KBM-7 (cell line): ENCODE measurements at places on chromosomes 2 and 18.

DNA sequence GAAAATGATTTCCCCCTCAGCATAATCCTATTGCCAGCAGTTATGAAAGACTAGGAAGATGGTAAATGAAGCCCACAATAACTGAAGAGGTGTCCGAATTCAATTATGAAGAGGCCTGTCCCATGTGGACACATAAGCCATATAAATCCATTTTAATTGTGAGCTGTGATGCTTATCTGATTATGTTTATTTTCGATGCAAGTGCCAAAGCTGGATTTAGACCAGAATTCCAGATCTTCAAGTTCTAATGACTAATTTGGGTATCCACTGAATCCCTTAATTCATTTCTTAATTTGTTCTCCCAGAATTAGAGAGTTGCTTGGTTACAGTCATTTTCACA is 24.5 kb downstream of the SPATS2L start:
- no peak for DNase-seq

DNA sequence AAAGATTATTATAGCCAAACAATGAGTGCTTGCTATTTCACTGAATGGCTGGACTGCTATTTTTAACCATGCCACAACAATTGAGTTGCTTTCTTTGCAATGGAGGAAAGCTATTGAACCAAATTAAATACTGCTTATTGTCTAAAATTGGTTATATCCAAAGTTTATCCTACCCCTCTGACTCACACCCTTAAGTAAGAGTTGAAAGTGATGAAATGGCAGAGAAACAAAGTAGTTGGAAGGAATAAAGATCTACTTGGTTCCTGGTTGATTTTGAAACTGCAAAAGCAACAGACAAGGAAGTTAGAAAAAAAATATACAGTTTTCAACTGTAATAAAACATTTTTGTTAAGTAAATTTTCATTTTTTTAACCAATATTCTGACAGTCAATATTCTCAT is 47.5 kb downstream of the EML4 start:
- DNase-seq: no peak

GRCh38 chr2:100580367-100581276 is 17.8 kb downstream of the PDCL3 start:
- DNase-seq: peak; percentile 63

DNA sequence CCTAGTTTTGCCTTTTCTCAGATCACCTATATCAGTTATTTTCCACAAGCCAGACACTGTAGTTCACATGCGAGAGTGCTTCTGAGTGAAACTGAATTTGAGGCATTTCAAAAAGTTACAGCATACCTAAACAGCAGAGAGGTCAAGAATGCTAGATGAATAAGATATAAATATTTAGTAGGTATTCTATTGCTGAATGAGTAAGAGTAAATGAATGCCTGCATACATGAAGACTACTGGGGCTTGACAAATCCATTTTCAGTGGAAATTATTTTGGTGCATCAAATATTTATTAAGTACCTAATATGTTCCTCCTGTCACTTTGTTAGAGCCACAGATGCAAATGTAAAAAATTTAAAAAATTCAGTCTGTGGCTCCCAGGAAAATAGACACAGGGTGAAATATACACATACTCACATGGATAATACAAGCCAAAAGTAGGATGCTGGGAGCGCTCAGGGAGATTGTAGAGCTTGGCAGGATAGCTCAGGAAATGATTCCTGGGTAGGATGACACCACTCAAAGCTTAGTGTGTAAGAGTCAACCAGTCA is 27.6 kb upstream of the CDC42EP3 start:
- no peak for DNase-seq

DNA sequence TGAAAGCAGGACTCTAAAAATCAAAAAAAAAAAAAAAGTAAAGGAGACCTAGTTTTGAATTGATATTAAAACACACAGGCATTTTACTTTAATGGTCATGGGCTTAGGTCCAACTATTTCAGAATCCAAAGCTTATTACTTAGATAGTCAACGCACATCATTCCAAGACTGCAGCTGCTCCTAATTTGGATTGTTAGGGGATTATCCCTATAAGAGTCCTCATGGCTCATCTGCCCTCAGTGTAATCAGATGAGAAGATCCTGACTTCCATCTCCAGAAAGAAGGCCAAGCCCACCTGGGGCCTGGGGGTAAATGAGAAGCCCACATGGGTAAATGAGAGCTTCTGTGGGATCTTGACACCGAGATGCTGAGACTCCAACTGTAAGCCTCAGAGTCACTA is 424.2 kb downstream of the NRXN1 start:
- no peak for DNase-seq

DNA sequence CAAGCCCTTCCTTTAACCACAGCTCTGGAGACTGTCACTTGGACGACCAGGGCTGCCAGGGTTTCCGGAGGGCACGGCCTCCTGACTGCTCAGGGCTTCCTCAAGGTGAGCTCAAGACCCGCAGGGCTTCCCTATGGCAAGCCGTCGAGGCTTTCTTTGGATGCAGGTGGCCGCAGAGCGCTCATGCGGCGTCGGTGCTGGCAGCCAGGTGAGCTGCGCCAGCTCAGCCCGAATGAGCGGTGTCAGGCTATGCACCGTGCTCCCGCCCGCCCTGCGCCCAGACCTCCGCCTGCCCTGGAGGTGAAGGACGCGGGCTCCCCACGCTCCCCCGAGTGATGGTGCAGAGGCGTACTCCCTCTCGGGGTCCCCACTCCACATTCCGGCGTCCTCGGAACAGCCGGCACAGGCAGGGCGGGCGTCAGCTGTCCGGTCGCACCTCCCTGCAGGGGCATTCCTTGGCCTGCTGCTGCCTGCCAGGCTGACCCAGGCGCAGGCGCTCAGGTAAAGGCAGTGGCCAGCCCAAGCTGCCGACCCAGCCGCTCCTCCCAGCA is 20.8 kb upstream of the TUBB6 start:
- DNase-seq: no peak

DNA sequence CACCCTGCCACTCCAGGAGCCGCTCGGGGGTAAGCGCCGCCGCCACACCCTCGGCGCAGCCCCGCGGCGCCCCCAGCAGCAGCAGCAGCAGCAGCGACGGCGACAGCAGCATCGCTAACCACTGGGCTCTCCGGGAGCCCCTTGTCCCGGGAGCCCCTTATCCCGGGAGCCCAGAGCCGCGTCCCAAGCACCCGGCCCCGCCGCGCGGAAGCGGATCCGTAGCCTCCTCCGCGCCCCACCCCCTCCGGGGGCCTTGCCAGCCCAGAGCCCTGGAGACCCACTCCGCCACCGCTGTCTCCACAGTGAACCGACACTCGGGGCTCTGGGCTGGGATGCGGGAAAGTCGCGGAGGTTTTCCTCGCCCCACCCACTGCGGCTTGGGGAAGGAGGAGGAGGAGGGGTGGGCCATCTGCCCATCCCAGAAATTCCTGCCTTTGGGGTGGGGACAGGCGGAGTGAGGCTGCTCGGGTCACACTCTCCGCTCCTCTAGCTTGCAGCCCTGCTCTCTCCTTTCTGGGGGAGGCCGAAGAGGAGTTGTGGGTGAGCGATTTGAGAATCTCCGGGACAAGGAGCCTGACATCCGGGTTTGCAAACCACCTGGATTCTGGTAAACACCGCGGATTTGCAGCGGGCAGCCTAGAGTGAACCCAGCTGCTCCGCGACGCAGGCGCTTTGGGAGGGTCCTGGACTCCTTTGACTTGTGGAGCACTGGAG is at the start of gene PLA2R1:
Gene PLA2R1 (minus strand): TSS at position 324 of the 714 bp plus-strand sequence. CDS start 212 bp downstream, at position 112.
- DNase-seq: no peak

DNA sequence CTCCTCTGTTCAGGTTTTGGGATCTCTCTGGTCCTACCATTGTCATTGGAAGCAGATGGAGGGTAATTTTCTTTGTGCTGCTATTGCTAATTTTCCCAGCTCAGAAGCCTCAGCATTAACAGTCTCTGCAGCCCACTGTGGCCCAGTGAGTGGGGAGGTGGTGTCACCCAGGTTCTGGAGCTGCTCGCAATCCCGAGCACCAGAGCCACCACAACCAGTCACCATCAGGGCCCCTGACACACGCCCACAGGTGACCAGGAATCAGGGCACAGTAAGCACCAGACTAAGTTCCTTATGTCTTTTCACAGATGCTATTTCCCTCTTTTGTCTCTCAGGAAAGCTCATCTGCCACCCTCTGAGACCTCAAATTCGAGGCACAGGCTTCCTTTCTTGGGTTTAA is 87.9 kb downstream of the SEPTIN10 start:
- DNase-seq: no peak

GRCh38 chr2:37154785-37155184 is 2.0 kb downstream of the EIF2AK2 start:
- peak; percentile 53 for DNase-seq

DNA sequence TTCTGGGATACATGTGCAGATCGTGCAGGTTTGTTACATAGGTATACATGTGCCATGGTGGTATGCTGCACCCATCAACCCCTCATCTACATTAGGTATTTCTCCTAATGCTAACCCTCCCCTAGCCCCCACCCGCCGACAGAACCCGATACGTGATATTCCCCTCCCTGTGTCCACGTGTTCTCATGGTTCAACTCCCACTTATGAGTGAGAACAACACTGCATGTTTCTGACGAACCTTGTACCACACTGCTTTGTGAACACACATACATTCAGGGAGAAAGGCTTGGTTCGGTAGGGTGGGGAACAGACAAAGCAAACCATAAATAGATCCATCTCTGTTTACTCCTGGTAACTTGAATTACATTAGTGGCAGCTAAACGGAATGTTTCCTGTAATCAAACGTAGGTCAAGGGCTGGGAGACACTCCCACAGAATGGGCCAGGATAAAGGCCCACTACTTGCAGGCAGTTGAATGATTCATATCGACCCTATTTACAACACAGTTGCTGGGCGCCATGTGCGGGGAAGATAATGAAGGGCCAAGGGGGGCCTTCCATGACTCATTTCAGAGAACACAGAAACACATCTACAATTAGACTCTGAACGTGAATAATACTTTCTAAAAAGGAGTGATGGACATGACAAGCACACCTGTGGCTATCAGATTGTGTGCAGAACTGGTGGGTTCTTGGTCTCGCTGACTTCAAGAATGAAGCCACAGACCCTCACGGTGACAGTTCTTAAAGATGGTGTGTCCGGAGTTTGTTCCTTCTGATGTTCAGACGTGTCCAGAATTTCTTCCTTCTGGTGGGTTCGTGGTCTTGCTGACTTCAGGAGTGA is 56.8 kb upstream of the KIDINS220 start:
- no peak for DNase-seq

DNA sequence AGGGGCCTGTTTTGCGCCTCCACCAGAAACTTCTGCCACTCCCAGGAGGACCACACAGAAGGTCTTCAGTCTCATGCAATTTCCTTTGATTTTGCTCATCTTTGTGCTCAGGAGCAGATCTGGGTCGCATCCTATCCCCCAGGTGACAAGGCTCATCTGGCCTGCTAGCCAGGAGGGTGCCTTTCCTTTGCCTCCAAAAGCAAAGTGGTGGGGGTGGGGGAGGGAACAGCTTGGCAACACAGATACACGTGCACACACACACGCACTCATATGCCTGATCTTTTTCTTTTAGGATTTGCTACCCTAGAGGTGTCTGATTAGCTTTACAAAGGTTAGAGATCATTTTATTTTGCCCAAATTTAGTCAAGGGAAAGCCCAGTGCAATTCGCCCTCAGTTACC is 13.8 kb upstream of the SPATA3 start:
- DNase-seq: no peak

- no peak for DNase-seq
Observed at GRCh38 chr2:36277881-36278523, 77.6 kb upstream of the CRIM1 start.

DNA sequence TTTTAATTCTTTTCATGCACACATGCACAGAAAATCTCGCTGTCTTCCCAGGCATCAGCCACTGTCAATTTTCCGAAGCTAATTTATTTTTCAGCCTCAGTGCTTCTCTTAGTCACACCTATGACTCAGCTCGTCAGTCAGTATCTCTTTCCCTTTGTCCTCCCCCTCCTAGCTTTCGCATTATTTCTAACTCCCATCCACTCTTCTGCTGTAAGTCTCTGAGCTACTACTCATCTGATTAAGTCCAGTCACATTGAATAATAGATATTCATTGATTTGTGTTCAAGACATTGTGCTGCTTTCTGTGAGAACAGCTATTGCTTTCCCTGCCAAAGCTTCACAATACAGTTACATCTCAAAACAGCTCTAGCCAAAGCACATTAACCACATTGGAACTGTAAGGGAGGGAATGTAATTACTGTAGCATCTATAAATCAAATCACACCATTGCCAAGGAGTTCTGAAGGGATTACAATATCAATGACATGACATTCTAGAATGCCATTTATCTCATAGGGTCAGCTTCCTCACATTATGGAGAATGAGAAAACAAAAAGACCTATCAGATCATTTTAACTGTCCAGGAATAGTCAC is 89.4 kb downstream of the SCN3A start:
- DNase-seq: no peak

DNA sequence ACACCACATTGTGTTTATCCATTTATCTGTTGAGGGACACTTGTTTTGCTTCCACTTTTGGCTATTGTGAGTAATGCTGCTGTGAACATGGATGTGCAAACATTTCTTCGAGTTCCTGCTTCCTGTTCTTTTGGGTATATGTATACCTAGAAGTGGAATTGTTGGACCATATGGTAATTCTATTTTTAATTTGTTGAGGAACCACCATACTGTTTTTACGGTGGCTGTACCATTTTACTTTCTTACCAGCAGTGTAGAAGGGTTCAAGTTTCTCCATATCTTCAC is 23.1 kb downstream of the ANXA4 start:
- no peak for DNase-seq

- DNase-seq: peak; percentile 73
Observed at GRCh38 chr18:63578357-63578958, 8.7 kb upstream of the SERPINB13 start.

GRCh38 chr2:210635257-210635656 is 78.9 kb downstream of the CPS1 start:
- no peak for DNase-seq

- no peak for DNase-seq
Observed at GRCh38 chr2:152446213-152446612, 111.2 kb downstream of the FMNL2 start.

DNA sequence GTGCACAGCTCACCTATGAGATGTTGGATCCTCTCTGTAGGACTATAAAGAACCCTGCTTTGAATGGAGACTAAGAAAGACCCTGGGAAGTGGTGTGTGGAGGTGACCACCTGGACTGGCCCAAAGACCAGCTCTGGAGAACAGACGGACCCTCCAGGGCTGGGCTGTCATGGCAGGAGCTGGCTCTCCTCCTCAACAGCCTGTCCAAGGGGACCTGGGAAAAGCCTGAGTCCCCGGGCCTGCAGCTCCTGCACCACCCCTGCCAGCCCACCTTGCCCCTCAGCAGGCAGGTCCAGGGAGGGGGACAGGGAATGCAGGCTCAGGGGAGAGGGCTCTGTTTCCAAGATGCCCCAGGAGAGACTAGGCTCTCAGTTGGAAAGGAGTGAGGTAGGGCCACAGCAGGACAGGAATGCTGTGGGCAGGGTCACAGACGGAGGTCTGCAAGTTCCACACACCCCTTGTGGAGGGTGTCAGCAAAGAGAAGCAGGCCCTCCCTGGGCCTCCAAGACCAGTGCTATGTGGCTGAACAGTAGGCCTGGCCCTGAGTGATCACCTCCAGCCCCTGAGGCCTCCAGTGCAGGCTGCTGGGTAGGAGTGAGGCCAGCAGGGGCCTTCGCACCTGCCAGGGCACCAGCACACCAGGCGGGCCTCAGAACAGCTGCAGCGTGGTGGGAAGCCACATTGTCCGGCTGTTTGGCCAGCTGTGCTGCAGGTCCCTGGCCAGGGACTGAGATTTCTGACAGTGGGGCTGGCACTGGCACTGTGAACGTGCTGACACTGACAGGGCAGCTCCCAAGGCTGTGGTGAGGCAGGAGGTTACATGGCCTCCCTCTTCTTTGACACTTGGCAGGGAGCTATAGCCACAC is 86.4 kb upstream of the OTOS start:
- no peak for DNase-seq

GRCh38 chr2:54590216-54591120 is 133.0 kb upstream of the EML6 start:
- no peak for DNase-seq
